ENCODE measurements at places on chromosomes 13 and 19.

DNA sequence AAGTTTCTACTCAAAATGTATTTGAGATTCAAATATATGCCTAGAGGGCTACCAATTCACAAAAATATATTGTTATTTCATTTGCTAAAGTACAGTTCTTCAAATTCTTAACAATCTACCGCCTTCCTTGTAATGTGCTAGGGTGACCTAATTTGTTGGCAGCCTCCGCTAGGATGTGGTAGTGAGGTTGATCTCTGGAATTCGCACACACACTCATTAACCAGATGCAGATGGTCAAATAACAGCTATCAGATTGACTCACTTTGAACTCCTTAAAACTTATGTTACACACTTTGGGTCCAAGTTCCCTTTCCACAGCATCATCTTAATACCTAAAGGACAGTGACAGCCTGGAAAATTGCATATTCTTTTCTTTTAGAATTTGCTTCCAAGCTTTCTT is 367.3 kb downstream of the DCT start:
- DNase-seq: no peak

DNA sequence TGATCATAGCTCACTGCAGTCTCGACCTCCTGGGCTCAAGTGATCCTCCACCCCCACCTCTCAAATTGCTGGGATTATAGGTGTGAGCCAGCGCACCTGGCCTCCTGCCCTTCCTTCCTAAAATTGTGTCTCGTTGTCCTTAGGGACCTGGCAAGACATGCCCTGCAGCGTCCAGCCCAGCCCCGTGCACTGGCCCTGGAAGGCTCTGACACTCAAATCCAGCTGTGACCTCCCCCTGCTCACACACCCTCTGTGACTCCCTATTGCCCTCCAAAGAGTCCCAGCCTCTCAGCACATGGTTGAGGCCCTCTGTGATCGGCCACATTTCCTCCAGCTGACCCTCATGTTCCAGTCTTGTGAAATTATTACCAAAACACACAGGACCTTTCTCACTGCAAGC is 4.9 kb downstream of the MPV17L2 start:
- DNase-seq: no peak

DNA sequence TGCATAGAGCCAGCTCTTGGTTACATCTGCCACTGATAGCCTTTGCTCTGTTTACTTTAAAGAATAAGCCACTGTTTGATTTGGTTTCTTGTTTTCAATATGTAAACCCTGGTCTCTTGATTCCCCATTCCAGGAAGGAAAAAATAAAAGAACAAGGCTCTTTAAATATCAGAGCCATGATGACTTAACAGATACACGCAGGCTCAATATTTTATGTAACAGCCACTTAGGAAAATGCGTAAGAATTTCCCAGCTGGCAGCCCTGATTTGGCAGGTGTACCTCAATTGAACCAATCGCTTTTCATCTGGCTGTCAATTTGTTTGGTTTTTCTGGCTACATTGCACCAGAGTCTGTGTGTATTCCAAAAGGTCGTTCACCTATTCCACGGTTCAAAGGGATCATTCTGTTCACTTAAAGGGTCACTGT is 65.6 kb downstream of the IRS2 start:
- DNase-seq: no peak

DNA sequence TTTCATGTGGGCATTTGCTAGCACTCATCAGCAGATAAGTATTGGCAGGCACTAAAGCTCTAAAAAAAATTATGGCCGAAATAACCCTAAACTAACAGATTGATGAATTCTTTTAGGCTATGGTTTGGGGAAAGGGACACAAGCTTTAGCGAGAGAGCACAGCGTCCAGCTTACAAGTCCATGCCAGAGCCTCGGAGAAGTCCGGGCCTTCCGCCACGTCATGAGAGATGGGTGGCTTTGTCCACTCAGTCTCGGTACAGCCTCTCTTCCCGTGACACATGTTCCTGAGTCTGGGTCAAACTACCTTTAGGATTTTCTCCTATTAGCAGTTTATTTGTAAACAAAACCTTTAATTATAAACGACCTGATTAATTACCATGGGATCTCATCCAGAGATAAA is 27.7 kb downstream of the TMTC4 start:
- DNase-seq: no peak

DNA sequence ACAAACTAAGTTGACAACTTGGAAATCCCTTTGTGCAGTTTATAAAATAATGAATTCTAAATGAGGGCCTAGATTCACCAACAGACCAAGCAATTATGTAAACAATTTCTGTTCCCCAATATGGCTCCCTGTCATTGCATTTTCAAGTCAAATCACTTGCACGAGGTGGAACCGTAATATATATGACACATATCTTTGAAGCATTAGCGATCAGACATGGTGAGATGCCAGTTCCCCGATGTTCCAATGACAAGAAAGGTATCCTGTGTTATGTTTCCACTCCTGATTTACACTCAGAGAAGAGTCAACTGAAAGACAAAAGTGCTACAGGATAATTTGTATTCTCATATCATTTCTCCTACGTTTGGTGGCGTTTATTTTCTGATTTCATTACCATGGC is 108.5 kb upstream of the TDRD3 start:
- no peak for DNase-seq

DNA sequence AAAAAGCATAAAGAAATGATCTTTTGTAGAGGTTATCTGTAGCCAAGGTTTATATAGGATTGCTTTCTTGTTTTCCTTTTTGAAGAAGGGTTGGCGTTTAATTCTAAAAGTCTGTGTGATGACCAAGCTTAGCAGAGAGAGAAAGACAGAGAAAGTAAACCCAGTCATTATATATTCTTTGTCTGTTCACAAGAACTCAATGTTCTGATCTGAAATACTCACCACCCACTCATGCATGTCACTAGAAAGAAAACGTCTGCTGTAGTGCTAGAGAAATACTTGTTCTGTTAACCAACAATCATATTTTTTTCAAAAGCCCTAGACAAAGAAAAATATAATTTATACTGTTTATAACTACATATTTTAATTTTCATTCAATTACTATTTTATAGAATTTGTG is 173.7 kb upstream of the SLITRK5 start:
- DNase-seq: no peak

DNA sequence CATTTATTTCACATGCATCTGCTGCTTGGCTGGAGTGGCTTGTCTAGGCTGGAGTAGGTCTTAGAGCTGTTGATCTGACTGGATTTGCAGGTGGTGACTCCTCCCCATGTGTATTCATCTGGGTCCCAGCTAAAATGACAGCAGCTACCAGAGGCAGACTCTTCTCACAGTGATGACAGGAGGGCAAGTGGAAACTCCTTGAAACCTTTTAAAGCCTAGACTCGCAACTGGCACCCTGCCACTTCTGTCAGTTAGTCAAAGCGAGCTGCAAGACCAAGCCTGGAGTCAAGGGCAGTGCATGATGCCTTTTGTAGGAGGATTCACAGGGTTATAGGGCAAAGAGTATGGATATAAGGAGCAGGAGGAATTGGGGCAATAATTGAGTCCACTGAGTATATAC is 65.2 kb downstream of the TEX26 start:
- no peak for DNase-seq

- DNase-seq: no peak
Measured at GRCh38 chr13:30292325-30292724, 15.0 kb downstream of the KATNAL1 start.

DNA sequence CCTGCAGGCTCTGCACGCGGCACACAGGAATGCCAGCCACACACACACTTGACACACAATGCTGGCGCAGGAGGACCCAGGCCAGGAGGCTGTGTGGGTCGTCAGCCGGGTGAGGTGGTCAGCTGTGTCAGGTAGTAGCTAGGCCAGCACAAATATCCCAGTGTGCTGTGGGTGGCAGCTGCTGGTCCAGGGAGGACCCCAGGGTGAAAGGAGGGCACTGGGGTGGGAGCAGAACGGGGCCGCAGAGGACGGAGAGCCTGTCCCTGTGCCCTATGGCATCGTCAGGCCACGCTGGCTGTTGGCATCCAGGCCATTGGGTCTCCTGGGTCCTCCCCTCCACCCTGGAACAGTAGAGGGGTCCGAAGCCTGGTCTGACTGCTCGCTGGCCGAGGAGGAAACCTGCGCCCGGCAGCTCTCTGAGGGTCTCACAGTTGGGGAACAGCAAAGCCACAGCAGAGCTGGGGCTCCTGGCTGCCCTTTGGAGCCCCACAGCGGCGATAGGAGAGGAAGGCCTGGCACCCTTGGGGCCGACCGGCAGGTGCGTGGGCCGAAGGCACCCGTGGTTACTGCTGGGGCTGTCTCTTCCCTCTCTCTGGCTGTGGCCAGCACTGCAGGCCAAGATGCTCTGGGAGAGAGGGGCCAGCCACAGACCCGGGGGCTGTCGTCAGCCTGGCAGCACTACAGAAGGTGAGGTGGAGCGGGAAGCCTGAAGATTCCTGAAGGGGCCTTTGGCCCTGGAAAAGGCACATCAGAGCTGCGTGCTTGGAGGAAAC is 27.3 kb downstream of the C13orf46 start:
- no peak for DNase-seq

- no peak for DNase-seq
Measured at GRCh38 chr13:114118511-114119123, 13.8 kb downstream of the RASA3 start.

GRCh38 chr19:7636317-7636690 is 606 bp upstream of the STXBP2 start:
- no peak for DNase-seq

- DNase-seq: no peak
Measured at GRCh38 chr13:79194272-79194671, 211.8 kb downstream of the RBM26 start.

DNA sequence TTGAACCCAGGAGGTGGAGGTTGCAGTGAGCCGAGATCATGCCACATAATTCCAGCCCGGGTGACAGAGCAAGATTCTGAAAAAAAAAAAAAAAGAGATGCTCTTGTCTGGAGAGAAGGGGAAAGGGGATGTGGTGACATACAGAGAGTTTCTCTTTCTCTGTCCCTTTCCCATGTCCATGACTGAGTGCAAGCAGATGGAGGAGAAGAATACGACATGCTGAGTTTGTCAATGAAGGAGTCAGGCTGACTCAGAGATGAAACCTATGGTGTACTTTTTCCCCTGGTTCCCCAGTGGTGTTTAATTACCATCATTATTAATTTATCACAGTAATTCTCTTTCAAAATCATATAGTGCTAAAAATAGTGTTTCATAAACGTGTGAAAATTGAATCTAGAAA is 448.8 kb downstream of the FOXO1 start:
- no peak for DNase-seq

GRCh38 chr13:23146811-23147625 is 33.8 kb upstream of the SGCG start:
- DNase-seq: no peak

DNA sequence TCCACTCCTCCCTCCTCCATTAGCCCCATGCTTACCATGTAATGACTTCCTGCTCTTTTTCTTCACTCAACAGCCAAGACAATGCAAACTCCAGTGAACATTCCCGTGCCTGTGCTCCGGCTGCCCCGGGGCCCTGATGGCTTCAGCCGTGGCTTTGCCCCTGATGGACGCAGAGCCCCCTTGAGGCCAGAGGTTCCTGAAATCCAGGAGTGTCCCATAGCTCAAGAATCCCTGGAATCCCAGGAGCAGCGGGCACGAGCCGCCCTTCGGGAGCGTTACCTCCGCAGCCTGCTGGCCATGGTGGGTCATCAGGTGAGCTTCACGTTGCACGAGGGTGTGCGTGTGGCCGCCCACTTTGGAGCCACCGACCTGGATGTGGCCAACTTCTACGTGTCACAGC is 2.9 kb upstream of the PPP1R37 start:
- no peak for DNase-seq

DNA sequence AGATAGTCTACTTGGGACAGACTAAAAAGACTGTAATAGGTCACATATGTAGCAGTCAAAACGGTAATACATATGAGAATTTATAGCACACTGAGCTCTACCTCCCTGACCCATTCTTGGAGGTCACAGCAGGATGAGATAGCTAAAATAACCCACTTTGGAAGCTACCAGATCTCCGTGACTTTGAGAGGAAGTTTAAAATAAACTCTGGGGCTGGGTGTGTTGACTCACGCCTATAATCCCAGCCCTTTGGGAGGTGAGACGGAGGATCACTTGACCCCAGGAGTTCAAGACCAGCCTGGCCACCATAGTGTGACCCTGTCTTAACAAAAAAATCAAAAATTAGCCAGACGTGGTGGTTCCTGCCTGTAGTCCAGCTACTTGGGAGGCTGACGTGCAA is 45.3 kb downstream of the DHRS12 start:
- no peak for DNase-seq

DNA sequence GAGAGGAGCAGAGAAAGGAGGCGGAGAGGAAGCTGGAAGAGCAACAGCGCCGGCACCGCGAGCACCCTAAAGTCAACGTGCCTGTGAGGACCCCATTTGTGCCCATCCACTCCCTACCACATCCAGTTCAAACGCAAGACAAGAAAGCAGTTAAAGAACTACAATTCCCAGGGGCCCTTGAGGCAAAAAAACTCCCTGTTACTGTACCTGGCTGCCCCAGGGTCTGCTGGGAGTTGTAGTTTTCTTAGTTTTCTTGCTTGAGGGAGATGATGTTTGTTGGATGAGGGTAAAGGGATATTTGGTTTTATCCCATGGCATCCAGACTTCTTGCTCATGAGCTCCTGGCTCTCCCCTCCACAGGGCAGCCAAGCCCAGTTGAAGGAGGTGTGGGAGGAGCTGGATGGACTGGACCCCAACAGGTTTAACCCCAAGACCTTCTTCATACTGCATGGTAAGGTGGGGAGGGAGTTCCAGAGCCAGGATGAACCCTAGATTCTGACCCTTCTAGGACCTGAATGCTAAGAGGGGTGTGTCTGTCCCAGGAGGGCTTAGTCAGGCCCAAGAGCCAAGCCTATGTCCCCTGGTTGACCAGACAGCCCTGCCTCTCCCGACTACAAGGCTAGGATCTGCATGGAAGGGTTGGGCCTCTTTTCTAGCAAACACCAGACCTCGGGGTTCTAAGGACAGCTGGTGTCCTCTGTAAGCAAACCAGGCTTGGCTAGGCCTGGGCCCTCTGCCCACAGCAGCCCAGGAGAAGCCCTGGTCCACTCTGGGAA is 13.2 kb downstream of the NUCB1 start:
- no peak for DNase-seq

GRCh38 chr13:34777089-34777913 is 164.8 kb upstream of the NBEA start:
- DNase-seq: no peak

GRCh38 chr19:15962319-15962718 is 13.5 kb downstream of the OR10H4 start:
- DNase-seq: no peak

DNA sequence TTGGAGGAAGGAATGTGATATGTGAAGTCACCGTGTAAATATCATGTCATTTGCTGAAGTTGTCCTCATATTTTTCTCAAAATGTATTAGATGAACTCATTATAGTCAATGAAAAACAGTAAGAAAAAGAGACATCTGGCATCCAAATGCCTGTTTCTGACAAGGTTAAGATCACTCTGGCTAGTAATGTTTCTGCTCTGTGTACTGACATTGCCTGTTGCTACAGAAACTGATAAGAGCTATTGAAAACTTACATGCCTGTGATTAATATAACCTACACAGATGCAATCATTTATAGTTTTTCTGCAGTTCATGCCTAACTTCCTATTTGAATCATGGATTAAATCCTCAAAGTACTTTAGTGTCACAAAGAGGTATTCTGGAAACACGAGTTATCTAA is 249.8 kb downstream of the NBEA start:
- DNase-seq: no peak
